ENCODE measurements at places on chromosomes 6 and 20.

DNA sequence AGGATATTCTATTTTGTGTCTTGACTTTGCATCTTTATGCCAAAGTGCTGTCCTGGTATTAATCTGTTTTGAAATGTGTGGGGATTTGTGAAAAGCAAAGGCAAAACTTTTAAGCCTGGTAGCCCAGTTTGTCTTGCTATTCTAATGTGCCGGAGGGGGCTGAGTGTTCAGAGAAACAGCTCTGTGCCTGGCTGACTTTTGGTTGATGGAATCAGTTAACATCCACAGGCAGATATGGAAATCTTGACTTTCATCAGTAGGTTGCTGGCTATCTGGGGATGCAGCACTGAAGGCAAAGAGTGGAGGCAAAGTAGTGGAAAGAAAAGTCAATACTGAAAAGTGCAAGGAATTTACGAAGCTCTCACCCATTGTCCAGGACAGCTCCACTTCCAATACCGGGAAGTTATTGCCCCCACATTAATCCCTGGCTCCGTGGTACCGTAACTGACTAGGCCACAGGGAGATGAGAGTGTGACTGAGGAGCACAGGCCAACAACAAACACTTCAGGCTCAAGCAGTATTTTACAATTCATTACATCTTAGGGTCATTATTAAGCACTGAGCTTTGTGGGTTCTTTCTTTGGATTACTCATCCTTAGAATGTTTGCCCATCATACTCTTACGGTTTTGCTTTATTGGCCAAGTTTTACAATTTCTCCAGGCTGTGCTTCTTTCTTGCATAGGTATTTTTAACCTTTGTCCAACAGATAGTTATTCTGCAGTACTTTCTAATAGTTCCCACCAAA, 164.6 kb downstream of the MTFR2 start:
- DNase-seq: peak; percentile 52

DNA sequence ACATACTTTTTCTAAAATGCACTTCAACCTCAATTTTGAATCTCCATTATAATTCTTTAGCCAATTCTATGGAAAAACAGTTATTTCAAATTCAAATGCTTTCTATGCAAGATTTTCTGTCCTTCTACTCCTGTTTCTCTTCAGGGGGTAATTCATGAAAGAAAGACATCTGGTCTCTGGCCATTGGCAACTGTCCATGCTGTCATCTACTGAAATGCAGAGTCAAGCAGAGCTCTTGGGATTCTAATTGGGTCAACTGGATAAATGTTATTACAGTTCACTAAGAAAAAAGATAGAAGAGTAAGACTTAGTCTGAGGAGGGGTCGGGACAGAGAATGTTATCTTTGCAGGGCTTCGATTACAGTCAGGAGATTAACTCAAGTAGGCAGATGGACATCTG, 22.0 kb upstream of the BMP5 start:
- DNase-seq: peak; percentile 62

- DNase-seq: no peak
Measured at GRCh38 chr6:15350386-15351083, 104.7 kb downstream of the JARID2 start.

DNA sequence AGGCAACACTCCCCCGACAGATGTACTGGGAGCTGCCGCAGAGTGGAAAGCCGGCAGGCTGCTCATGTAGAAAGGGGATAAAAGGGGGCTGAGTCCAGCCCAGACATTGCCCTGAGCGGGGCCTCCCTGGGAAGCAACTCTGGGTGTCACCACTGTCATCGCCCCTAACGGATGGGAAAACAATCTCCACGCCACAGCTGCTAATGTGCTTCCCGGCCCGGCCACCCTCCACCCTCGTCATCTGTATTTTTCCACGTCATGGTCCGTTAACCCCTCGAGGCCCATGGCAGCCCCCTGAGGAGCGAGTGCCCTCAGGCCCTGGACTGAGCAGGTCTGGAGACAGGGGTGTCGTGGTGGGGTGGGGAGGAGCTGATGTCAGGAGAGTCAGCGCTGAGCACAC, 227.4 kb downstream of the DLL1 start:
- DNase-seq: no peak

DNA sequence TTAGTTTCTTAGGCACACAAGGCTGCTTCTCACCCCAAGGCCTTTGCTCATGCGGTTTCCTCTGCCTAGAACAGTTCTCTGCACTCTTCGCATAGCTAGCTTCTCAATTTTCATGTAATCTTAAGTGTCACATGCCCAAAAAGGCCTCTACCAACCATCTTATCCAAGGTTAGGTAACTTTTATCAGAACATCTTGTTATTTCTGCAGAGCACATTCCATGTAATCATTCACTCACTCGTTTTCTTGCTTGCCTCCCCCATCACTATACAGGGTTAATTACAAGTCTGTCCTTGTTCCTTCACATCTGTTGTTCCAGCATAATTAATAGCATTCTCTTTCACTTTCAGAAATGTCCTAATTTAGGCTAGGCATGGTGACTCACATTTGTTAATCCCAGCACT, 53.8 kb downstream of the NCOA6 start:
- DNase-seq: peak; percentile 71

DNA sequence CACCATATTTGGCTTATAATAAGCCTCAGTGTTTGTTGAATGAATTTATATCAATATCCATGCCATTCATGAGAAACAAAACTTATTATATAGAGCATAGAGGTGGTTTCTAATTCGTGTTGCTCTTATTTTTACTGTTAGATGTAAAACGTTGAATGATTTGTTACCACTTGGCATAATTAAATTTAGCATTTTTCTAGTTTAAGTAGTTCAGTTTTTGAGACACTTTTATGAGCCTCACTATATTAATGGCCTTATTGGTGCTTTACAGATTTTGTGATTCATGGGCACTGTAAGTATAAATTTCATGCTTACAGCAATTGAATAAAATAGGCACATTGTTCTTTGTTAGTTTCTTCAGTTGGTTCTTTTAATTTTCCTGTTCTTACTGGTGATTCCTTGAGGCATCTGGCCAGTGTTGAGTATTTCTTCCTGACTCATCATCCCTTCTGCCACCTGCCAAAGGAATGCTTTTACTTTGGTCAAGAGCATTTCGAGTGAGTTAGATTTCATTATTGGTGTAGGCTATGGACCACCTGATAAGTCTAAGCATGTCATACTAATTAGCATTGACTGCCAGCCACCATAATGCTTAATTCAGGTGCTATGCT, 34.8 kb downstream of the CDKAL1 start:
- no peak for DNase-seq

- no peak for DNase-seq
Measured at GRCh38 chr20:5662769-5663168, 87.4 kb upstream of the SHLD1 start.

- peak; percentile 72 for DNase-seq
Measured at GRCh38 chr6:134175532-134176263, 123.3 kb upstream of the SLC2A12 start.

DNA sequence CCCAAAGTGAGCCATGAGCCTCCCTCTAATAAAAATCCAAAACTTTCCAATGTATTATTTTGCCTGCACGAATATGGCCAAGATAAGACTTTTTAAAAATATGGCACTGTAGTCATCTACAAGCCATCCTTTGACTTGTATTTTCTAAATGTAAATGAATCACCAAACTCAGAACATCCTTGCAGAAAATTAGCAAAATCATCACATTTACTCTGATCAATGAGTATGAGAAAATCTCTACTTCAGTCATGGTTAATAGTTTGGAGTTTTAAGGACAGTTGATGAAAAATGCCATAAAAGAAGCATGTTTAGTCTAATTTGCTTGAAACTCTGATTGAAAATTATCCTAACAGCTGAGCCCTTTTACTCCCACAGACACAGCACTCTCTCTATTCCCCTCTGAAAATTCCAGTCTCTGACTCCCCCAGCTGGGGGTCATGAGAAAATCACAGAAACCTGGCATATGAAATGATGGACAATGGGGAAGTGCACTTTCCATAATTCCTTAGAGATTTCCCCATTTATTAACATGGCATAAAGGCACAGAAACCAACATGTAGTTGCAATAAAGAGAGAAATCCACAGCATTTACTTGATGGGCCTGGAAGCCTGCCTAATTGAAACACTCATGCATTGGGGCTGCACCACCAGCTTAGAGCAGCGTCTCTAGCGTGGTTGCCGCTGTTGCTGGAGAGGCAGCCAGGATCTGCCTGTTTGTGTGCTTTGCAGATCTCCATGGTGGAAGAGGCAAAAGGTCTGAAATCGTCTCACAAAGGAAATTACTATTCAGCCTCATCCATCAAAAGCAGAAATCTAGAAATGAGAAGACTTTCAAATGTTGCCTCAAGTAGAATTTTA, 214.0 kb downstream of the WDR27 start:
- DNase-seq: peak; percentile 56

DNA sequence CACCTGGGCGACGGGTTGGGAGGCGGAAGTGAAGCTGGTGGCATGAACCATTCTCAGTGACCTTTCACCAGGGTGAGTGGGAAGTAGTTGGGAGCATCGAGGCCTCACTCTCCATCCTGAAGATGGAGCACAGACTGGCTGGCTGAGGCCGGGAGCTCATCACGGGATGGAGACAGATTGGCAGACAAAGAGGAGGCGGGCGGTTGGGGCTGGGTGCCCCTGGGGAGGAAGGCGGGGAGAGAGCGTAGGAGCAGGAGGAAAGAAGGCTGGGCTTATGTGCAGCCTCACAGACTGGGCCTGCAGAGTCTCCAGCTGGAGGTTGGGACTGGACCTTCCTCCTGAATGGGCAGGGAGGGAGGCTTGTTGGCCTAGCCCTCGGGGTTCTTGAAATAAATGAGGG, 44.2 kb upstream of the SCRT2 start:
- no peak for DNase-seq

DNA sequence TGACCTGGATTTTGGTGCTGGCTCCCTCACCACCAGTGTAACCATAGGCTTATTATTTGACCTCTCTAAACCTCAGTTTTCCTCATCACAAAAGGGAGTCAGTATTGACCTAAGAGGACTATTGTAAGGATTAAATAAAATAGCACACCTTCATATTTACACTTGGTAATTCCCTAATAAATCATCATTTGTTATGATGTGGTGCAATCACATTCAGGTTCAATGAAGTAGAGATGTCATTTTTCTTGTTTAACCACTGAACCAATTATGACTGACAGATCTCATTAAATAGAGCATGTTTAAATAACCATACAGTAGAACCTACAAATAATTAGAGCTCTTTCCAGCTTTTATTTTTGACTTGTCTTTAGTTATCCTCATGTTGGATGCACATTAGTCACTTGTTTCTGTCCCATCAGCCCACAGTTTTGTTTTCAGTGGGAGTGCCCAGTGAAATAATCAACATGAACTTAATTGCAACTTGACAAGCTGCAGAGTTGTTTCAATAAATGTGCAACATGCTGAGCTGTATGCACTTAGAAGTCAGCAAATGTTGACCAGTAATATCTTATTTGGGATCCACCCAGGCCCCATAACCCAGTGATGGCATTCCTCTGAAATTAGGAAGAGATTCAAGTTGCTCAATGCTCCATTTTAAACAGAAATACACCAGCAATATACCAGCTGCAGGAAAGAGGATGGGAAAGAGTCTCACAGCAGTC, 451.7 kb upstream of the MARCKS start:
- DNase-seq: no peak

DNA sequence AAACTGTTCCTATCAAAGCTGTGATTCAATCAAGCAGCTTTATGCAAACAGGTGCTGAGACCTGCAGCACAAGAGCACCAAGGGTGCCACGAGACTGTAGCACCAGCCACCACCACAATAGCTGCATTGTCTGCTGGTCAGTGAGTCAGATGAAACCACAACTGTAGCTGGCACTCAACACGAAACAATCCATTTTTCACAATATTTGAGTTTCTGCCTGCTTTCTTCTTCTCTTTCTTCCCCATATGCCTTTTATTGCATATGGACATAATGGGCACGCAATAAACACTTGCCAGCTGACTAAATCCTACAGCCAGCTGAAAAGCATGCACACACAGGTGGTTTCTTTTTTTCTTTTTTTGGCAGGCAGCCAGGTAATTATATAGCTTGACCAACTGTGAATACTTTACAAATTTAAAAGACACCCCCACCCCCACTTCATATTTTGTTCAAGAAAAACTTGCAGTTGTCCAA, 16.6 kb downstream of the SLC2A12 start:
- peak; percentile 35 for DNase-seq

- DNase-seq: peak; percentile 70
Measured at GRCh38 chr6:53309059-53309900, 39.5 kb downstream of the ELOVL5 start.

DNA sequence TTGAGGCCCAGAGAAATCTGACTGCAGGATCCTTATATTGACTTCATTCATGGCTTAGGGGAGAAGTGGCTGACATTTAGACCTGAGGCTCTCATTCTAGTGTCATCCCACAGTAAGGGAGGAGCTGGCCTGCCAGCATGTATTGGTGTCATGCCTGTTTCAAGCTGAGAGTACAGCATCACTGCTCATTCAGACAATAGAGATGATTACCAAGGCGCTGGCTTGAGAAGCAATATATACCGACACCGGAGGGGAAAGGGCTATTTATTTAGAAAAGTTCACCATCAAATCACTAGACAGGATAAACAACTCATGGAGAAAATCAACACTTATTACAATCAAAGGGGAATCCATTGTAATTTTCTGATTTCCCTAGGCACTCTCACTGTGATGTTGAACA, 84.4 kb upstream of the HDAC2 start:
- no peak for DNase-seq

- DNase-seq: peak; percentile 44
Measured at GRCh38 chr6:41428996-41429421, 93.6 kb downstream of the NCR2 start.

- no peak for DNase-seq
Measured at GRCh38 chr6:142376115-142376514, 74.3 kb downstream of the ADGRG6 start.

DNA sequence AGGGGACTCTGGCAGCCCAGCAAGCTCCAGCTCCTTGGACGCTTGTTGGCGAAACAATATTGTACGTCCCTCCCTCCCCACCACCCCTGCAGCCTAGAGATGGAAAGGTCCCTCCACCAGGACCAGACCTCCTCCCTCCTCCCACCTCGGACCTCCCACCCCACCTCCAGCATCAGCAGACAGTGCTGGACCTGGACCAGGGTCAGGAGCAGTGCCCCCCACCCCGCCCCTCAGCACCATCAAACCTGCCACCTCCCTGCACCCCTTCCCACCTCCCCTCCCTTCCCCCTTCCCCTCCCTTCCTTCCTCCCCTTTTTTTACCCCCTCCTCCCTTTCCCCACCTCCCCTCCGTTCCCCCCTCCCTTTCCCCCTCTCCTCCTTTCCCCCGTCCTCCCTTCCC, 98.4 kb downstream of the TAF4 start:
- no peak for DNase-seq

GRCh38 chr6:157873735-157874344, 50.8 kb downstream of the SNX9 start:
- peak; percentile 79 for DNase-seq

DNA sequence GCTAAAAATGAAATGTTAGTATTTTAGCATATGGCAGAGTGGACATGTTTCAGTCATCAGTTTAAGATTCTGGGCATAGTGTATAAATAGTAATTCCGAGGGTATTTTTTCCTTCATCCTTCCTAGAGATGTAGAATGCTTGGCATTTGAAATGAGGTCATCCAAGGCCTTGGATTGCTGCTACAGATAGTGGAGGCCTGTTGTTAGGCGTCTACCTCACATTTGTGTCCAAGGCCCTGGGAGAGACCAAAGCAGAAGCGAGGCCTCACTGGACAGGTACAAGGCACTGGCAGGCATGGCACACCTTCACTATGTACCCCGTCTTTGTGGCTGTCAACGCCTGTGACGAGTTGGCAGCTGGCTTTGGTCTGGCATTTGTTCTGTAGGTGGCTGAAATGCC, 58.0 kb downstream of the DTD1 start:
- no peak for DNase-seq

All from choroid plexus epithelial cell (primary cell).